ENCODE measurements at places on chromosomes 6 and 20. TPM values are rescaled to one million over a fixed set of nuclear protein-coding genes. Genes with fewer than 3 reads are reported as not detected.

DNA sequence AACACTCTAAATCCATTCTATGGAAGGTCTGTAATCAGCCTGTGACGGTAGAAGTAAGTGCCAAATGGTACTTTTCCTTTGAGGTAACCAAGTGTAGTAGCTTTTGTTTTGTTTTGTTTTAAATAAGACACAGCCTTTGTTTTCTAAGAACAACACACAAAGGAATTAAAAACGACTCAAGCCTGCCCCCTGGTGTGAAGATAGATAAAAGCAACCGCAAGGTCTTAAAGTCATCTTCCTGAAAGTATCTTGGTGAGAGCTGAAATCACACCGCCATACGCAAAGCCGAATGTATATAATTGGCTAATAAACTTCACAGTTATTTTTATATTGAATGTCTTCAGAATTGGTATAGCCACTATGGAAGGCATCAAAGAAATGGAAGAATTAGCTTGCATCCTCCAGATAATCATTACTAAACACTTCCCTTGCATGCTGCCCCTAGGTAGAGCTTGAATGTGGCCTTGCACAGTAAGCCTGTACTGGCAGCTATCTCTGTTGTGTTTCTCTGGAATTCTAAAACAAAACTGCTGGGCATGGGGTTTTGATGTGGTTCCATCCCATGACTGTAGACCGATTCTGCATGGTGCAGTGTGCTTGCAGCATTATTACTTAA lies 95.6 kb downstream of the LAMP5 start:
- DNase-seq: peak; percentile 80

The FOXQ1 gene
- polyA plus RNA-seq: not detected

The MICB gene
- polyA plus RNA-seq: 1.0 TPM

The FAM50B gene
- polyA plus RNA-seq: 8.4 TPM

GRCh38 chr6:161354956-161355355 lies 81.1 kb upstream of the AGPAT4 start:
- DNase-seq: no peak

The BNIP5 gene
- polyA plus RNA-seq: 0.14 TPM

DNA sequence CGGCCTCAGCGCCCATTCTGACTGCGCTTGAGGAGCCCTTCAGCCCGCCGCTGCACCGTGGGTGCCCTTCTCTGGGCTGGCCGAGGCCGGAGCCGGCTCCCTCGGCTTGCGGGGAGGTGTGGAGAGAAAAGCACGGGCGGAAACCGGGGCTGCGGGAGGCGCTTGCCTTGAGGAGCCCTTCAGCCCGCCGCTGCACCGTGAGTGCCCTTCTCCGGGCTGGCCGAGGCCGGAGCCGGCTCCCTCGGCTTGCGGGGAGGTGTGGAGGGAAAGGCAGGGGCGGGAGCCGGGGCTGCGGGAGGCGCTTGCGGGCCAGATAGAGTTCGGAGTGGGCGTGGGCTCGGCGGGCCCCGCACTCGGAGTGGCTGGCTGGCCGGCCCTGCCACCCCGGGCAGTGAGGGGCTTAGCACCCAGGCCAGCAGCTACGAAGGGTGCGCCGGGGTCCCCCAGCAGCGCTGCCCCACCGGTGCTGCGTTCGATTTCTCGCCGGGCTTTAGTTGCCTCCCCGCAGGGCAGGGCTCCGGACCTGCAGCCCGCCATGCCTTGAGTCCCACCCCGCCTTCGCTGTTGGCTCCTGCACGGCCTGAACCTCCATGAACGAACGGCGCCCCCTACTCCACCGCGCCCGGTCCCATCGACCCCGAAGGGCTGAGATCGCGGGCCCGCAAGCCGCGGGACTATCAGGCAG lies 45.7 kb upstream of the MCUR1 start:
- no peak for DNase-seq

GRCh38 chr6:40832691-40833090 lies 206.3 kb downstream of the UNC5CL start:
- DNase-seq: no peak

The SLC22A1 gene
- 0.15 TPM for polyA plus RNA-seq

GRCh38 chr6:160742090-160742489 lies 40.0 kb downstream of the PLG start:
- DNase-seq: no peak

The OR12D2 gene
- polyA plus RNA-seq: not detected

DNA sequence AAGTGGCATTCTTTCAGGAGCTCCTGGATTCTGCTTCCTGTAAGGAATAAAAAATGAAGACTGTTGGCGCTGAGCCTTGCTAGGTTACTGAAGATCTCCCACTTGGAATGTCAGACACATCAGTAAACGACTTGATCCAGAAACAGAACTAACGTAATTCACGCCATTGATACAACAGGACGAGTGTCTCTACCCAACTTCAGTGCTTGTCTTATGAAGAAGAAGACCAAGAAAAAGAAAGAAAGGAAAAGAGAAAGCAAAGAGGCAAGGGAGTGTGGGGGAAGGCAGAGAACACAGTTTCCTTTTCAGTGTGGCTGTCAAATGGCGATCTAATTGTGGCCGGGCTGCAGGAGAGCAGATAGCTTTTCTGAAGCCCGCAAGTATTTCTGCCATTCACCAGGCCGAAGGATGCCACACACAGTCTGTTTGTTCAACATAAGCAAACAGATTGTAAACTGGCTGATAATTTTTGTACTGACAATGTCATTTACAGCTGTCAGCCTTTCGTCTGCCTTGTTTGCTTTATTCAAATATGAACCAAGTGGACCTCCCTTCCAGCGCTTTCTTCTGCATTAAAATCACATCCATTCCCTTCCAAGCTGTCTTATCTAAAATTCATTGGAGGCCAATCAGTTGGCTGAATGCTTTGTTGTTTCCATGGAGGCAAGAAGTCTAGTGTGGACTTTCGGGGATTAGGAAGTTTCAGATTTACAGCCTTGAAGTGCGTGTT lies 180.6 kb downstream of the FOXA2 start:
- peak; percentile 47 for DNase-seq

DNA sequence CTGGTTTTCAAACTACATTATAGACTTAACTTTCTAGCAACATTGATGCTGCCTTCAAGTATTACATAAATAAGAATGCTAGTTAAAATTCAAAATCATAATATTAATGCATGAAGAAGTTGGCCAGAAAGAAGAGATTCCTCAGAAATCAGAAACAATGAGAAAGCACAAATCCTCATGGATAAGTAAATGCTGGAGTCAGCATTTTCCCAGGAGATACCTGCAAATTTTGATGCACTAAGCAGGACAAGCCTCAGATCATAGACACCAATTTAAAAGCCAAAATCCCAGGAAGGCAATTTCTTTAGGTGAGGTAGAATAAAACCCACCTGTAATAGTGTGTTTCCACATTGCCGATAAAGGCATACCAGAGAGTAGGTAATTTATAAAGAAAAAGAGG lies 305.2 kb upstream of the TBX18 start:
- DNase-seq: no peak

The SIRPD gene
- polyA plus RNA-seq: not detected

GRCh38 chr6:33837971-33838665 lies 34.3 kb upstream of the MLN start:
- DNase-seq: peak; percentile 53

DNA sequence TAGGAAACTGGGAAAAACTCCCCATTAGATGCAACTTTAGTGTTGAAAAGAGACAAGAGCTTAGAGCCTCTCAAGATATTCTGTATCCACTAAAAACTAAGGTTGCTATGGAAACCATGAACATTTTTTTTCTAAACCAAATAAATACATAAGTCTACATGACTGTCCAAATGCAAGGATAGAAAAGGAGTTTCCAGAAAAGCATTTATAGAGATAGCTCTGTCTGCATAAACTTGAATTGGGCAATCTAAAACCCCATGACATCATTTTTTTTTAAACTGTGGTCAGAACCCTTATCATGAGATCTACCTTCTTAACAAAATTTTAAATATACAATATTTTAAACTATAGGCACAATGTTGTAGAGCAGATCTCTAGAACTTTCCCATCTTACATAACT lies 36.4 kb upstream of the FAM83B start:
- DNase-seq: no peak

The TAF11 gene
- polyA plus RNA-seq: 41.3 TPM

- no peak for DNase-seq
Measured at GRCh38 chr6:56478202-56478601, 164.5 kb downstream of the DST start.

The PTCHD4 gene
- 2.1 TPM for polyA plus RNA-seq

GRCh38 chr6:39137245-39137644 lies 22.3 kb upstream of the SAYSD1 start:
- DNase-seq: peak; percentile 53

The LINC00237 gene
- polyA plus RNA-seq: 0.50 TPM

The BEND3 gene
- polyA plus RNA-seq: 3.1 TPM

The TMEM244 gene
- not detected for polyA plus RNA-seq

DNA sequence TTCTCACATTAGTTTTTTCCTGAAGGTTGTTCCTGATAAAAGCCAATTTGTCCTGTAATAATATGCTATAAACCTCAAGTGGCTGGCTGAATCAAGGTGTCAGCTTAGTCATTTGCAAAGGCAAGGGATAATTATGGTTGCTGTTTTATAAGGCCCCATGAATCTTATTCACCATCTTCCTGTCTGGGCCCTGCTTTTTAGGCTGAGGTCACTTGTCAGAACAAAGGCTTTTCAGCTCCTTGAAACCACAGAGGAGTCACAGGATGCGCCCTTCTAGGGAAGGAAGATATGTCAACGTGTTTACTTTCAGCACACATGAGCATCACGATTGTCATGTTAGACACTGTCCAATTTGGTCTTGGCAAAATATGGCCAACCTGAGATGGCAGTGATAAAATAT lies 64.8 kb upstream of the NAA20 start:
- no peak for DNase-seq

DNA sequence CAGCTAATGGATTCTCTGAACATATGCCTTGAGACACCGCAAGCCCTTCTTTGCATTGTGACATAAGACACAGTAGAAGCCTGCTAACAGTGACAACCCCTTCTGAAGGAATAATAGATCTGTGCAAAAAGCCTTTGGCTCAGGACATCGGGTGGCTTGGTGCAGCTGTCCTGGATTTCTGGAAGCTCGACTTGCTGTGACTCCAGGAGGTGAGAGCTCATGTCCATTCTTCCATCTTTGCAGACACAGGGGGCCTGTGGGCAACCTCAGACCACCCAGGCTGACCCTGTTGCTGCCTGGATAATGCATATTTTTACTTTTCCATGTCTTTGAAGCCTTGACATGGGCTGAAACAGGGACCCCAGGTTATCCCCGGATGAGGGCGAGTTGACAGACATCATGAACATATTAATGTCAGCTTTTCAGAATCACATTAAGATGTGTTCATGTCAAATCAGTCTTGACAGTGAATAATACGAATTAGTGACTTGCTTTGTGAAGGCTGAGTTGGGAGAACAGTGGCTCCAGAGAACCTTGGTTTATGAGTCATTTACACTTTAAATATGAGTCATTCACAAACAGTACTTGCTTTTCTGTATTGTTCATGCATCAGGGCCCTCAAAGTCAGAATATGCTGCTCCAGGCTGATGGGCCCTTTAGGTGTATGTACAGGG lies 66.8 kb upstream of the IYD start:
- no peak for DNase-seq

The EDN1 gene
- 3.2 TPM for polyA plus RNA-seq

Data from muscle of back (tissue), 13 donors.